ENCODE measurements at places on chromosomes 13 and 19. TPM values are rescaled to one million over a fixed set of nuclear protein-coding genes. Genes with fewer than 3 reads are reported as not detected.

Gene C19orf53
- polyA plus RNA-seq, result 264 TPM

Gene KCTD15
- 10.5 TPM for polyA plus RNA-seq

GRCh38 chr13:106117035-106117434, 418.4 kb downstream of the EFNB2 start:
- H3K4me3 ChIP-seq, result no peak overlapping the region
- H3K4me1 ChIP-seq, result no peaks in the 10 kb centered on the region
- DNase-seq, result peak; percentile 45
- H3K27me3 ChIP-seq, result no peaks in the 10 kb centered on the region
- no peak overlapping the region for H3K27ac ChIP-seq
- H3K36me3 ChIP-seq, result no peaks in the 10 kb centered on the region

DNA sequence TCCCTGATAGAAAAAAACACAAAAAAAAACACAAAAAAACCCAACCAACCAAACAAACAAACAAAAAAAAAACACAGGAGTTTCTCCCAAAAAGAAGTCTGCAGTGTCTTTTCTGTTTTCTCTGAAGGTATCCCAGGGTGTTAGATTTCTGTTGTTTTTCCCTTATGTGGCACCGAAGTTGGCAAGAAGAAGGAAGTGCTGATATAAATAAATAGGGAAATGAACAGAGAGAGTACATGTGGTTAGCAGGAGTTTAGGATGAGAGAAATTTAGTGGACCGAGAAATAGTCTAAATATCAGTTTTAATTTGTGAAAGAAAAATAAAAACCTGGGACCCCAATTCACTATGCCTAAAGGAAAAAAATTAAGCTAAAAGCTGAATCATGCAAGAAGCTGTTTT, 287.0 kb upstream of the SGCG start:
- H3K27me3 ChIP-seq, result no peaks in the 10 kb centered on the region
- H3K4me1 ChIP-seq, result no peaks in the 10 kb centered on the region
- H3K27ac ChIP-seq, result no peak overlapping the region
- H3K36me3 ChIP-seq, result no peaks in the 10 kb centered on the region

All from kidney (tissue), 22 donors.